ENCODE measurements at places on chromosomes 2 and 18. TPM values are rescaled to one million over a fixed set of nuclear protein-coding genes. Genes with fewer than 3 reads are reported as not detected.

Gene TTC27
- total RNA-seq: 13.6 TPM

Gene NLRC4
- 4.0 TPM for total RNA-seq

DNA sequence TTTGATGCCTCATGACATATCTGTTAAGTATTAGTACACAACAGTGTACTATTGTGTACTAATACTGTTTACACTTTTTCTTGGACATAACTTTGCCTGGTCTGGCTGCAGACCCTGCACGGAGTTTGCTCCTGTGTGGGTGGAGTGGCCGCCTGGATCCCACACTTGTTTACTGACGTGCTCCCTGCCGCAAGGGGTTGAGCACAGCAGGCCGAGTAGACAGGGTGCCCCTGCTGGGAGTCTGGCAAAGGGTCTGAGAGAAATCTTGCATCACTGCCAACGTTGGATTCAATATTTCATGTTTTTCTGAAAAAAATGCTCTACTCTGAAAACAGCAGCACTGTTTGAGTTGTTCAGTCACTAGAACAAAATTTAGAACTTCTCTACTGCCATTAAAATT, 59.0 kb downstream of the PDK1 start:
- DNase-seq: no peak

Gene PAIP2B
- total RNA-seq: 2.8 TPM

DNA sequence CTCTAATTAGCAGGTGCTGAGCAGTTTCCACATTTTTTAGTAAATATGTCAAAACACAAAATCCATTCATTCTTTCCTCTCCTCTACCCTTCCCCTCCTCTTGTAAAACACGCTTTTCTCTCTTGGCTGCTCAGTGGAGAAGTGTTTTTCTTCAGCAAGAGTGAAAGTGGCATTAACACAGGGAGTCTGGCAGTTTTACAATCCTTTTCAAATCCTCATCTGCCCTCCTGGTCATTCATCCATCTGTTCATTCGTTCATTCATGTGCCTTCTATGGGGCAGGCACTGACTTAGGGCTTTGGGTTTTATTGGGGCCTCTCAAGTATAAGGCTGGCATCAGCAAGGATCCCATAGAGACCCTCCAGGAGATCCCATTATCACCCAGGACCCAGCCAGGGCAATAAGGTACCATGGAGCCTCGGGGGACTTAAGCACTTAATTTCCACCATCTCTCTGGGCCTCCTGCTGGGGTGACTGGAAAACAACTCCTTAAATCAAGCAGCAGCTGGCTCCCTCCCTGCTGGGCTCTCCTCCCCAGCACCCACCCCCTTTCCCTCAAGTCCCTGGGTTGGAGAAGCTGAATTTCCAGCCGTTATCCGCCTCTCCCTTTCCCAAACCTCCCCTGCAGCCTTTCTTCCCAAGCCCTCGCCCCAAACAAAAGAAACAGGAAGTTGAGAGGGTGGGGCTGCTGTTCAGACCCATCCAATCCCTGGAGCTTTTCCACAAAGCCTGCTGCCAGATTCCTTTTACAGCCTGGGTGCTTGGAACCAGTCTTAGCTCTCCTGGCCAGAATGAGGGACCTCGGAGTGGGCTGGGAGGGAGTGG, 32.6 kb downstream of the MARCHF4 start:
- no peak for DNase-seq

Gene TEKT4
- not detected for total RNA-seq

GRCh38 chr2:226600802-226601201, 198.8 kb downstream of the IRS1 start:
- no peak for DNase-seq

Gene FOXI3
- not detected for total RNA-seq

DNA sequence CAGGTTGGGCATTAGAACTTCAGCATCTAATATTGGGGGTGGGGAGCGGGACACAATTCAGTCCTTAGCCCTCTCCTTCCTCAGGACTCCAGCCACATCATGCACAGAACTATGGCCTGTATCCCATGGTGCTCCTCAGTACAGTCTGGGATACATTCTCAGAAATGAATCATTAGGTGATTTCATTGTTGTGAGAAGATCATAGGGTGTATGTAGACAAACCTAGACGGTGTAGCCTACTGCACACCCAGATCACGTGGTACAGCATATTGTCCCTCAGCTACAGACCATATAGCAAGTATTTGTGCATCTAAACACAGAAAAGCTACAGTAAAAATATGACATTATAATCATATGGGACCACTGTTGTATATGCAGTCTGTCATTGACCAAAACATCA, 23.2 kb upstream of the IMP4 start:
- no peak for DNase-seq

Gene CAPN14
- total RNA-seq: 0.14 TPM

Gene MROH2A
- not detected for total RNA-seq

DNA sequence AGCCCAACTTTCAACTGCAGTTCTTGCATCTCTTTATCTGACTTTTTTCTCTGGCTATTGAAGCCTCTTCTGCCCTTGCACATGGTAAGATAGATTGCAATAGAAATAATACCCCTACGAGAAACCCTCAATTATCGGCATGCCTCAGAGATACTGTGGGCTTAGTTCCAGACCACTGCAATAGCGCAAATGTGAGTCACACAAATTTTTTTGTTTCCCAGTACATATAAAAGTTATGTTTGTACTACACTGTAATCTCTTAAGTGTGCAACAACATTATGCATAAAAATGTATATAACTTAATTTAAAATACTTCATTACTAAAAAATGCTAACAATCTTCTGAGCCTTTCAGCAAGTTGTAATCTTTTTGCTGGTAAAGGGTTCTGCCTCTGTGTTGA, 124.7 kb downstream of the PDE1A start:
- no peak for DNase-seq

- DNase-seq: no peak
Observed at GRCh38 chr2:60437080-60437696, 116.3 kb downstream of the BCL11A start.

Gene CNDP1
- 0.19 TPM for total RNA-seq

GRCh38 chr2:204486805-204487204, 58.5 kb upstream of the PARD3B start:
- DNase-seq: no peak

Gene ALK
- total RNA-seq: 0.37 TPM

Gene FZD7
- total RNA-seq: 32.0 TPM

Gene ZNF532
- 79.1 TPM for total RNA-seq

DNA sequence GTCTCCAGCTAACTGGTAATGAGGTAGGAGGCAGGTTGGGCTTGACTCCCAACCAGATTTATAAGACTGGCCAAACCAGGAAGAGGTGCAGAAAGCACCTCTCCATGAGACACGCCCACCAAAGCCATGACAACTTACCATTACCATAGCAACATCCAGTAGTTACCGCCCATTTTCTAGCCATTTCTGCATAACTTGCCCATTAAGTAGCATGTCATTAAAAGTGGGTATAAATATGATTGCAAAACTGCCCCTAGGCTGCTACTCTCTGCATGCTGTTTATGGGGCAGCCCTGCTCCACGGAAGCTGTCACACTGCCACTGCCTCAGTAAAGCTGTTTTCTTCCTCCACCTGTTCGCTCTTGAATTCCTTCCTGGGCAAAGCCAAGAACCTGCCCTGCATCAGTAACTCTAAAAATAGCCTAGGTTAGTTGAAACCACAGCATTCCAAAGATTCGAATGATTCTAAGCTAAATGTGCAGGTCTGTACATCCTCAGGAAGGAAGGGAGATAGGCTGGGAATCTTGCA, 131.9 kb downstream of the ATL2 start:
- DNase-seq: no peak

GRCh38 chr2:176473177-176473576, 203.9 kb downstream of the MTX2 start:
- DNase-seq: no peak

DNA sequence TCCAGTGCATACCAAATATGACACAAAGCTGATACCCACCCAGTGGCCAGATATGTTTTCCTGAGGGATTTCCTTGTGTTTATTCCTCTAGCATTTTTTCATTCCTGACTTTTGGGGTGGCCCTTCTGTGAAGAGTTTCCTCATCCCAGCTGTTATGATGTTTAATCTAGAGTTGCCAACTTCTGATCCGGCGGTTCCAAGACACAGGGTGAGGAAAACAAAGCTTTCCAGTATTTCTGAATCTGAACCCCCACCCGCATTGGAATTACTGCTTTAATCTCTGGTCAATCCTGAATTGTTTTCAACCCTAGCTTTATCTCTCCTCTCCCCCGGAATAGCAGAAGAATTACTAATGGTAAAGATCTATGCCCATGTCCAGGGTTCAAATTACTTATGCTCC, 39.2 kb upstream of the PNPT1 start:
- DNase-seq: no peak

DNA sequence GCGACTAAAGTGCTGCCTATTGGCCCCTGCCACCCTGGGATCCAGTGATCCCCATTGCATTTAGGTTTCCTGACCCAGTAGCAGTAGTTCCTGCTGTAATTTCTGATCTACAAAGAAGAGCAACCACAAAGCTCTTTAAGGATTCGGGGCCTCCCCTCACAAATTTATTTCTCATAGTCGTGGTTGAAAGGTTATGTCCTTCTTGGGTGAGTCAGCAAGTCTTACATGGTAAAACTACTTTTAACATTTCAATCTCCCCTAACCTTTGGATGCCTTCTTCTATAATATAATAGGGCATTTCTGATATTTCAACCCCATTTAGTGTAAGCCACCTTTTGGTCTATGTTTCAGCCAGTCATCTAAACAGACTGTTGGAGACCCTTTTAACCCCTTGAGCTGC, 14.9 kb downstream of the PIKFYVE start:
- DNase-seq: no peak

DNA sequence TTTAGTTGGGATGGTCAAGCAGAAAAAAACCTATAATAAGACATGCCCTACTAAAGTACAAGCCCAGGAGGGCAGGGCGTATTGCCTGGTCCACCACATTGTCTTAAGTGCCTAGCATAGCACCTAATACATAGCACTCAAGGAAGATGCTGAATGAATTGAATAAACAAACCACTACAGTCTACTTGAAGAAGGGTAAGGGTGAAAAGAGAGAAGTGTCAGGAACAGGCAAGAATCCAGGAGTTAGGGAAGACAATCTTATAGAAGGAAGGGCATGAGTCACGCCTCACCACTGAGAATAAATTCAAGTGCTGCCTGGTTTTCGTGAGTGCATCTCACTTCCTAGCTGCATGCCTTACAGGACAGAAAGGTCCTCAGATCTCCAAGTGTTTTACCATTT, 13.9 kb downstream of the SLC19A3 start:
- no peak for DNase-seq

DNA sequence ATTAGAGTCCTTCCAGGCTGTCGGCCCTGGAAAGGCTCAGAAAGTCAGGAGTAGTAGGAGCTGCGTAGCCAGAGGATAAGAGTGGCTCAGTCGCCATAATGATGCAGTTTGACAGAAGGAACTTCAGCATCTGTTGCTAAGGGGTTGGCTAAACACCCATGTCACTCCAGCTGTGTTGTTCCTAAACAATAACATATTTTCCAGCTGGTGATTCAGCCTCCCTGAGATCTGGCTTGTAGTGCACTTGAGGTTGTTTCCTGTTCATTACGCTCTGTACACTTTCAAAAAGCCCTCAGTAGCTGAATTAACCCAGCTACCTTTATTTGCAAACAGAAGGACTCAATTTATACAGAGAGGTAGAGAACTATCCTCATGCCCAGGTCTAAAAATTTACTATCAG, 39.7 kb upstream of the EPAS1 start:
- no peak for DNase-seq

- DNase-seq: no peak
Observed at GRCh38 chr2:142415461-142415860, 284.6 kb upstream of the LRP1B start.

DNA sequence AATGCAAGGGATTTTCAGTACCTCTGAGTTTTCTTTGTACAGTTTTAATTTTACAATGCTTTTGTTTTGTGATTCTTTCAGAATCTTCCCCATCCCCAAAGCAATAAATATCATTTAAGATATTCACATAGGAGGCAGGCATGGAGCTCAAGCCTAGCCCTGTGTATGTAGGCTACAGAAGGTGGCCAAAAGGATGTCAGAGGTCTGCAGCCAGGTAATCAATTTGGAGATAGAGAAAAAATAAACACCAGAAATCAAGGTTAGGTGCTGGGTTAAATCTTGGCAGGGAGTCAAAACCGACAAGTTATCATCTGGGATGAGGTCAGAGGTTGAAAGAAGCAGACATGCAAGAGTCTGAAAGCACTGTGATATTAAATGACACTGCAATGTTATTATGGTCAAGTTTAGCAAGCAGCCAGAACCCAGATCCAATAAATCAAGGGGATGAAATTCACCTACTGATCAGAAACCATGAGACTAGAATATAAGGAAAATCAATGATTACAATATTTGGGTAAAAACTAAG, 45.1 kb upstream of the LRP1B start:
- no peak for DNase-seq

Gene ANKRD62
- total RNA-seq: 0.05 TPM

- DNase-seq: no peak
Observed at GRCh38 chr2:137948894-137949293, 15.4 kb upstream of the HNMT start.

- no peak for DNase-seq
Observed at GRCh38 chr18:57728941-57729511, 74.1 kb downstream of the ATP8B1 start.

- DNase-seq: no peak
Observed at GRCh38 chr2:25649786-25650185, 23.6 kb downstream of the DTNB start.

DNA sequence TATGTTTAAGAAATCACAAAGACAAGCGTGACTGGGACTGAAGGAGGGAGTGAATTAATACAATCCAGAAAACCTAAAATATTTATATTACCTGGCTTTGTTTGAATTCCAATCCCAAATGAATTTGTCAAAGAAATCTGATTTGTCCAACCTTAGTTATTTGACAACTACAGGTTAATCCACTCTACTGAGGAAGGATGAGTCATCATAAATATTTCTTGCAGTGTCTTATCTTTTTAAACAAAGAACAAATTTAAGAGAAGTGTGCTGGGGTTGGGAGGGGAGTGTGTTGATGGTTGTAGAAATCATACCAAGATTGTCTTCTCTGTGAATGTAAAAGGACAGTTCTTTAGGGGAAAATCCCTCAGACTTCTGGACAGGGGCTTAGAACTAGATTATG, 1106.3 kb upstream of the SLC39A10 start:
- DNase-seq: no peak

- no peak for DNase-seq
Observed at GRCh38 chr18:70416496-70416895, 127.7 kb downstream of the SOCS6 start.

DNA sequence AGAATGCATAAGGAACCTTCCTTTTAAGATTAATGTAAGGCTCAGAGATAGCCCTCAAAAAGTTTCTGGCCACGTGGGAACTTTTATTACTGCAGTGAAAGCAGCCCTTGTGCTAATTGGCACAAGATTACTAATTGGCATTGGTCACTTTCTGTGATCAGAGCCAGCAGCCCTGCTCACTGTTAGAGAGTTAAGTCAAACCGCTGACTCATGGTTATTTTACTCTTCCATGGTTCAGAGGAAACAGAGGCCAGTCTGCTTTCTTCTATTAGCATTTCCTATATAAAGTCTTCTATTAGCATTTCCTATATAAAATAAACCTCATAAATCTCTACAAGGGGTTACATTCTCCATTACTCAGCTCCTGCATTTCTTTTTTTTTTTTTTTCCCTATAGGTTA, 1.5 kb upstream of the SLC35G4 start:
- no peak for DNase-seq
